ENCODE measurements at places on chromosomes 7 and 10. TPM values are rescaled to one million over a fixed set of nuclear protein-coding genes. Genes with fewer than 3 reads are reported as not detected.

DNA sequence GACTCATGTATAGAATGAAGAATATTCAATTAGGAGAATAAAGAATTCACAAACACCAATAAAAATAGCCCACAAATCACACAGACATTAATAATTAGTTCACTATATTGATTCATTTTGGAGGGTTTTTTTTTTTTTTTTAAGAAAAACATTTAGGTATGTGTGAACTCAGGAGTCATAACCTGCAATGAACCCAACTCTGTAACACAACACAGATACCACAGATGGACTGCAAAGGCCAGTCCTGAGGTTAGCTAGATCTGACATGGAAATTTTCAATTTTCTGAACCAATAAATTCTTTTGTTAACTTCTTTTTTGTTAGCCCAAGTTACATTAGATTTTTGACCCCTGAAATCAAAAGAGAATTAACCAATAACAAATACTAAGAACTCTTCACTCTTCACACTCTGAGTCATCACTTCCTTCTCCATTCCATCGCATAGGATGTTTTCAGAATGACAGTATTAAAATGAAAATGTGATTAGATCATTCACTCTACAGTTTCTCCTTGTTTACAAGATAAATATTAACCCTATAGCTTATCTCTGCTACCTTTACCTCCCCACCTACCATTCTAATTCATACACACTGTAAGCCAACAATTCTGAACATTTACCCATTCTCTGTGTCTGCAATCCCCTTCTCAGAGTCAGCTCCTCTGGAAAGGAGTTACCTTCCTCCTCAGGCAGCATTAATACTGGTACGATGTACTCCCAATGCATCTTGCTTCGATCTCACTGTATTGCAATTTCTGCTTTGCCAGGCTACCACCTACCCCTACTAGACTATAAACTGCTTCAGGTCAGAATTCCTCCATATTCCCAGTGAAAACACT lies 141.5 kb downstream of the LRRN3 start:
- no peak for DNase-seq

DNA sequence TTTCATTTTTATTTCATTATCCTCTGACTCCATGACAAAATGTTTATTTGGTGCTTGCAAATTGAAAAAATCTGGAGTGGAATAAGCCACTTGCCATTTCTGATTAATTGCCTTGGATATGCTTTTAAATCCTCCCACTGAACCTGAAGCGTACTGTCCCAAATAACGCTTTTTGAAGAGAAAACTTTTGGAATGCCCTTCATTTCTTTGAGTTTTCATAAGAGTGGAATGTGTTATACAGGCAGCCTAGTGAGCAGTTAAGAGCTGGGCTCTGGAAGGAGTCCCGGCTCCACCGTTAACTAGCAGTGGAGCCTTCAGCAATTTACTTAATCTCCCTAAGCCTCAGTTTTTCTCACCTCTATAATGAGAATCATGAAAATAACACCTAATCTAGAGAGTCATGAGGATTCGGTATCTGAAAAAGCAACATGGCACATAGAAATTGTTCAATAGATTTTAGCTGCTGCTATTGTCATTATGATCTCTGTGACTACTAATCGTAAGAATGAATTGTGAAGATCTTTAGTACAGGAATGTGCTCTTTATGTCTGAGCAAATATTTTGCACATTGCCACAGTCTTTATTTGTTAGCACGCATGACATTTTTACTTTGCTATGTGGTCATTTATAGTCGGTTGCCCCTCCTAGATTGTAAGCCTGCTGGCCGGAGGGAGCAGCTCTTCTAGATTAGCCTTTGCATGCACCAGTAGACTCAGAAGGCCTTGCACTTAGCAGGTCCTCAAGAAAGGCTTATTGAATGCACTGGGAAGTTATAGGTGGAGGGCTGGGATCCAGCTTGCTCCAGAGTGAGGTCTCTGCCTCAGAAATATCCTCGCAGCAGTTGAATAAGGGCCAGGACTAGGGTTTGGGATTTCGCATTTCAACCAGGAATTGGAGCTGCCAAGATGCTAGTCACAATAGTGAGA lies 59.4 kb downstream of the PLCE1 start:
- no peak for DNase-seq

DNA sequence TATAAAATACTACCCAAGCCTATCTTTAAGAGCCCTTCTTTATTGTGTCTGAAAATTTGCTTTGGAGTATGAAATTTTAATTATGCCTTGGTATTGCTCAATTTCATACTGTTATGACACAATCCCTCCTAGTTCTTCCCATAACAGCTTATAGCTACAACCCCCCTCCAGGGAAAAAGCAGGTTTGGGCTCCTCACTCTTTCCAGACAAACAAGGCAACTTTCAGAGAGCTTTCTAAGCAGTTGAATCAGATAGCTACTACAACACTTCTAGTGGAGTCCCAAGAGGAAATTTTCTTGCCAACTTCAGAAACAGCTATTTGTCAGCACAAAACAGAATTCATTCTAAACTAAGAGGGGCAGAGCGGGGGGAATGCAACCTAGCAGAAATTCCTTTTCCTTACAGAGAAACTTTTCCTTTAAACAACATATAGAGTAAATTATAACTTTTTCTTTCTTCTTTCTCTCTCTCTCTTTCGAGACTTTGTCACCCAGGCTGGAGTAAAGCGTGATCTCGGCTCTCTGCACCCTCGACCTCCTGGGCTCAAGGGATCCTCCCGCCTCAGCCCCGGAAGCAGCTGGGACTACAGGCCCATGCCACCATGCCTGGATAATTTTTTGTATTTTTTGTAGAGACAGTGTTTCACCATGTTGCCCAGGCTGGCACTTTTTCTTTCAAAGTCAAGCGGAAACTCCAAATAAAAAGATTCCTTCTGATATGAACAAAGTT lies 26.0 kb upstream of the JMJD1C start:
- no peak for DNase-seq

DNA sequence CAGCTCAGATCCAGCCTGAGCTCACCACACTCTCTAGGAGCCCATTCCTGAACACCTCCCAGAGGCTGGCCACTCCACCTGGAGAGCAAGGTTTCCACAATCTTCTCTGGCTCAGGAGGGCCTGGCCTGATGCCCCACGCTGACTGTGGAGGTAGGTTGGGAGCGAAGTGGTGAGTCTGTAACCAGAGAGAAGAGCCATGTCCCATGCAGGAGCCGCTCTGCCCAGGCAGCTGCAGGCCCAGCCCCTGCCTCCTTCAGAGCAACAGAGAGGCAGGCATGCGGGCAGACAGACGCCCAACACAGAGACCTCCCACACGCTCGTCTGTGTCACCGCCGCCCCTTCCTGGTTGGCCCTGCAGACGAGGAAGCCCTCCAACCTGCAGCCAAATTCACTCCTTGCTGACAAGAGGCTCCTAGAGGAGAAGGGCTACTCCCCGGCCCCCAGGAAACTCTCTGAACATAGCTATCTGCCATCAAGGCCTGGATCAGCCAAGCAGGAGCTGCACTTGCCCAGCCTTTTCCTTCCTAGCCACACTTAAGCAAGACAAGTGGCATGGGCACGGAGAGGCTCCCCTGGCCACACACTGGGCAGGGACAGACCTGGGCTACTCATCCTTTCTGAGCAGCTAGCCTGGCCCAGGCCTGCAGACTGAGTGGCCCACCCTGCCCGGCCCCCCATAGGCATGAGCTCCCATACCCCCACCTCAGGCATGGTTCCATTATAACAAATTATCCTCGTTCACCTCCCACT lies 101.9 kb downstream of the GRID1 start:
- DNase-seq = no peak

- DNase-seq = no peak
Measured at GRCh38 chr10:47249881-47250280, 50.1 kb upstream of the GDF10 start.

Gene DGKB
- polyA plus RNA-seq = not detected

Gene ITIH2
- not detected for polyA plus RNA-seq

Gene MYO1G
- polyA plus RNA-seq = 51.1 TPM
